MV-4-11 (cell line): ENCODE measurements at places on chromosomes 13 and 19.

DNA sequence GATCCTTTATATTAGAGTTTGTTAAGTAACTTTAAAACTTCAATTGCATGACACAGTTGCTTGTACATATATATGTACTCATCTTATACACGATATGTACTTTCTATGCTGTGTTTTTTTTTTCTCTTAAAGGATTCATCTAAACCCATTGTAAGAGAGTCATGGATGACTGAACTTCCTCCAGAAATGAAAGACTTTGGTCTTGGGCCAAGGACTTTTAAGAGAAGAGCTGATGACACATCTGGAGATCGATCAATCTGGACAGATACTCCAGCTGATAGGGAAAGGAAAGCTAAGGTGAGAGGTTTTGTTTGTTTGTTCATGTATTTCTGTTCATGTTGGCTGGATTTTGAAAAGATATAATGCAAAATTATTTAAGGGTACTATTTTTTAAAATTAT lies 26.0 kb downstream of the GPALPP1 start:
- no peak for DNase-seq

DNA sequence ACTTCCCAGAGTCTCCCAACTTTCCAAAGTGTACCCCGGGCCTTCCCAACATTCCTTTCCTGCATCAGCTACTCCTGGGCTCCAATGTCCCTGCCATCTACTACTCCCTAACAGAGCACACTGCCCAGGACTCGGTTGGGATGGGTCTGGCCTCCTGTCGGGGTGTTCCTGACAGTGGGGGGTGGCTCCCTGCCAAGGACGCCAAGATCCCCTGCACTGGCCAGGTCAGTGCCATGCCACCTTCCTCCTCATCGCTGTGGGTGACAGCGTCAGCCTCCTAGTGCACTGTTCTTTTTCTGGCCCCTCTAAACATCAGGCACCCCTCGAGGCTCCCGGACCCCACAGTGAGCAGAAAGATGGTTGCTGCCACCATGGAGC lies 13.8 kb downstream of the EPS15L1 start:
- no peak for DNase-seq

DNA sequence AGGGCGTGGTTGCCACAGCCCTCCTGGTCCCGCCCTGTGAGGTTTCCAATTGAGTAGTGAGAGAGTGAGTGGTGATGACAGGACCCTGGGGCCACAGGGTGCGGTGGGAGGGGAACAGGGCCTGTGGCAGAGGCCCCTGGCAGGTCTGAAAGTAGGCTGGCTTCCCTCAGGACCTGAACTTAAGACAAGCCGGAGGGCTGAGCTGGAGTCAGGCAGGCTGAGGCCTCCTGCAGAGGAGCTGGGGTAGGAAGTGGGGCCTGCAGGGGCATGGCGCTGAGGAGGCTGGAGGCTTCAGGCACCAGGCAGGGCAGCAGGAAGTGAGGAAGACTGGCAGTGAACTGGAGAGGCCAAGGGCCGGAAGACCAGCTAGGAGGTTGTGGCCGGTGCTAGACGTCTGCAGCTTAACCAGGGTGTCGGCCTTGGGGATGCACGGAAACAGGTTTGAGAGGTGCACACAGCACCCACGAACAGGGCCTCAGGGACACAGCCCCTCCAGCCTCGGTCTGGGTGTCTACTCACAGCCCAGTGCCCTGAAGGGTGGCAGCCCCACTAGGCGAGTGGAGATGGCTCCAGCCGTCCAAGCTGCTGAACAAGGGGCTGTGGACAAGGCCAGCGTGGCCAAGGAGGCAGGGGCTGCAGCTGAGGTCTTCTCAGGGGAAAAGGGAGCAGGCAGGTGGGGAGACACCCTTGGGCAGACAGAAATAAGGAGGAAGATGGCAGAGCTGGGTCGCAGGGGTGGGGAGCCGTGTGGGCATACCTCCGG lies 17.8 kb downstream of the POP4 start:
- peak; percentile 15 for DNase-seq

DNA sequence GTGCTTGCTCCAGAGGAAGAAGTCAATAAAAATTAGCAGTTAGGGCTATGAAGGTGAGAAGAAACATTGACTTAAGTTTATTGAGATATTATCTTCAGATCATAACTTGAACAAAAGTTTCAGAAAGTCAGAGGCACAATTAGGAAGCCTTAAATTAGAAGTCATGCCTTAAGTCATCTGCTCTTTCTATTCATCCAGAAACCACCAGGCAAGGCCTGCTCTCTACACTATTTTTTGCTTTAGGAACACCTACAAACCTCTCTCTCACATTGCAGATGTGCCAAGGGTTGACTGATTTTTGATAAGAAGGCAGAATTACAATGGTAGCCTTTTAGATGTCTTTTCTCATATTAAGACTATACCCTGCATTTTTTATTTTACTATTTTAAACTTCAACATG lies 268.7 kb downstream of the SPRY2 start:
- DNase-seq: no peak

DNA sequence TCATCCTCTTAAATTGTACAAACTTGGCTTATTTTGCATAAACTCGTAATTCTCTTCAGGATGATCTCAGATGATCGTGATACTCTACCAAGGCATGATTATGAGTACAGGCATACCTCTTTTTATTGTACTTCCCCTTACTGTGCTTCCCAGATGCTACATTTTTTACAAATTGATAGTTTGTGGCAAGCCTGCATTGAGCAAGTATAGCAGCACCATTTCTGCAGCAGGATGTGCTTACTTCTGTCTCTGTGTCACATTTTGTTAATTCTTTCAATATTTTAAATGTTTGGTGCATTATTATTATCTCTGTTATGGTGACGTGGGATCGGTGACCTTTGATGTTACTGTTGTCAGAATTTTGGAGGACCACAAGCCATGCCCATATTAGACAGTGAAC lies 752.3 kb downstream of the PCDH9 start:
- peak; percentile 35 for DNase-seq

- peak; percentile 79 for DNase-seq
Measured at GRCh38 chr19:54164369-54165068, 5.0 kb upstream of the LENG1 start.

- no peak for DNase-seq
Measured at GRCh38 chr13:49246850-49247642, 679 bp upstream of the CDADC1 start.

GRCh38 chr13:82867284-82867683 lies 1015.0 kb downstream of the SLITRK1 start:
- DNase-seq: no peak

DNA sequence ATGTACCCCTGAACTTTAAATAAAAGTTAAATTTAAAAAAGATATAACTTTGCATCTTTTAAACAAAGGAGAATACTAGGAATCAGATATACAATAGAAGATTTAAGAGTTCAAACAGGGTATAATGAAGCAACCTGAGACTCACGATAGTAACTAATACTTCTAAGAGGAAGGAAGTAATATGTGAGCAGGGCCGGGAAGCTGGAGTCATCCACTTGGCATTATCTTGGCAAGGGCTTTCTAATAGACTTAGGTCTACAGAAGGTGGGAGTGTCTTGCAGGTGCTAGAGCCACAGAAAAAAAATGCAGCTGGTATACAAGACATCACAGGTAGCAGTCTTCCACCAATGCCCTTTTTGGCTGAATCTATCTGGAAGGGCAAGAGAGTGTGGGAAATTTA lies 231.9 kb downstream of the KCTD12 start:
- DNase-seq: no peak

DNA sequence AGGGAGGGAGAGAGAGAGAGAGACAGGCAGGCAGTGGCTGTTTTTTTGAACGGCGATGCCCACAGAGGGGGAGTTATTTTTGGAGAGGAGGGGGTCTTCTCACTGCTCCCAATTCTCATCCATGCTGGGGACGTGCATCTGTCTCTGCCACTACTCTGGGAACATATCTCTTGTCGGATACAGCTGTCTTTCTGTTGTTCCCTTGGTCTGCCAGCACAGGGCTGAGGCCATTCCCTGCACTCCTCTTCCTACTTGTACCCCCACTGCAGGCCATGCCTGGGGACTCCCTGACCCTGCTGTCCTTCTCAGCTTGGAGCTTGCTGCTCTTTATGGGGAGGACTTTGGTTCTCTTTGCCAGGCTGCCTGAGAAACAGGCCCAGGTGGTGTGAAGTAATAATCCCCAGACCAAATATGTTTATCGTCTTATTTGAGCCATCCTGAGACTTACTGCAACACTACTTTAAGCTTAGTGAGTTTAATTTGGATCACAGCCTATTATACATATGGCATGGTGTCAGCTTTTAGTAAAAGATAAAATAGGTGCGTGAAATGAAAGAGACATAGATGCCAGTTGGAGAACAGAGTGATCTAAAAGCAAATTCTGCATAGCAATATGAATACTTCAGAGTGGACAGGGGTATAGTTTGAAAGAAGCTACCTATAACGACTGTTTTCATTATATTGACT lies 19.1 kb downstream of the LRCH1 start:
- no peak for DNase-seq

GRCh38 chr13:101627556-101627943 lies 175.1 kb downstream of the ITGBL1 start:
- DNase-seq: no peak

DNA sequence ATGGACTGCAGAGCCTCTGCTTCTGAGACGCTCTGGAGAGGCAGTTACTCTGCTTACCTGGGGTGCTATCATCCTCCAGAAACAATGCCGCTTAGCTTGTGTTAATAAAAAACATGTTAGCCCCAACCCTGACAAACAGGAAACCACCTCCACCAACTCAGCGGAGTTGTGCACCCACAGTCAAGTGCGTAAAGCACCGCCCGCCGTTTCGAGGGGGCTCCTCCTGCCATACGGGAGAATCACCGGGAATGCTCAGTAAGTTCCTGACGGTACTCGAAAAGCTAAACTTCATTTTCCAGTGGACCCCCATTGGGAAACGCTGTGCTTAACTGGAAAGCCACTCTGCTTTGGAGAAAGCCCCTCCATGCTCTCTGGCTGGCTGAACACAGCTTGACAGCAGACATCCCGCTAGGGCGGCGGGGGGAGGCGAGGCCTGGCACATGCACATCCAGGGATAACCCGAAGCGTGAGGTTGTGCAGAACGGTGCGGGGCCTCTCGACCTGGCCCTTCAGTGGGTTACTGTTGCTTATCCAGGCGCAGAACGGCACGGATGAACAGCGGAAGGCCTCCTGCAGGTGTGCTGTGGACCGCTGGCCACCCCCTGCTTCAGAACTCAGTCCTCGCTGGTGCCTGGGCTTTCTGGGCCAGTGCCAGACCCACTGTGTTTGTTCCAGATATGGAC lies 17.1 kb downstream of the GAS6 start:
- no peak for DNase-seq

- DNase-seq: no peak
Measured at GRCh38 chr13:97353927-97354675, 79.9 kb upstream of the RAP2A start.

DNA sequence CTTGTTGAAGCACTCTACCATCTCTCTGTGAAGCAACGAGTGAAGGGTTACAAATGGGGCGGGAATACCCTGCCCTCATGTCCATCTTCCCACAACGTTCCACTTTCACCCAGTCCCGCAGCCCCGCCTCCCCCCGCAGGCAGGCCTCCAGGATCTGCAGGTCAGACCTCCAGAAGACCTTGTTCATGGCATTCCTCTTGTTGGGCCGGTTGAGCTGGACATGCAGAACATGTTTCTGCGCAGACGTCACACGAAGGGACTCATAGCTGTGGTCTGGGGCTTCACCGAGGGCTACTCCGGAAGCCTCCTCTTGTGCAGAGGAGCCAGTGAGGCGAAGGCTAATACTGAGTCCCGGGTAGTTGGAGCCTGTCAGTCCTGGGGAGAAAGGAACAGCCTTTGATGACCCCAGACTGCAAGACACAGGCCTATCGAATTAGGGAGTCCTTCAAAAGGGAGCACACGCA lies 420 bp downstream of the ECH1 start:
- DNase-seq: peak; percentile 70

DNA sequence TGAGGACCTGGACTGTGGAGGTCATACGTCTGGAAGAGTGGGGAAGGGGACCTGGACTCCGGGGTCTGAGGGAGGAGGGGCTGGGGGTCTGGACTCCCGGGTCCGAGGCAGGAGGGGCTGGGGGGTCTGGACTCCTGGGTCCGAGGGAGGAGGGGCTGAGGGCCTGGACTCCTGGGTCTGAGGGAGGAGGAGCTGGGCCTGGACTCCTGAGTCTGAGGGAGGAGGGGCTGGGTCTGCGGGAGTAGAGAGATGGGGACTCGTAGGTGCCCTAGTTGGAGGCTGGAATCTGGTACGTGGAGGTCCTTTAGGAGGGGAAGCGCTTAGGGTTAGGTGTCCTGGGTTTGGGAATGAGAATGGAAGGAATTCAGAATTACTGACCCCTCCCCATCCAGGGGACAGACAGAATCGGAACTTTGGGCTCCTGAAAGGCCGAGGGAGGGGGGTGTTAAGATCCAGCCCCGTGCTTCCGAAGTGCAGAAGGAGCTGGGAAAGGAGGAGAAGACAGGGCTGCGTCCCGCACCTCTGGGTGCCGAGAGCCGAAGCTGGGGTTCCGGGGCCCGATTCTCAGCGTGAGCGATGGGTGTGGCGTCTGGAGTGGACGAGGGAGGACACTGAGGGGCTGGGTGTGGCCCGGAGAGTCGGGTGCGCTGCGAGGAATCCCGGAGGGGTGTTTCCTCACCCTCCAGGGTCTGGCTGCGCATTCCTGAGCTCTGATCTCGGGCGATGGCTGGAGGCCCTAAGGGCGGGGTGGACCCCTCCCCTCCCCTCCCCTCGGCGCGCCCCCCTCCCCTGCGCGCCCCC lies 608 bp downstream of the MYADM start:
- peak; percentile 28 for DNase-seq

DNA sequence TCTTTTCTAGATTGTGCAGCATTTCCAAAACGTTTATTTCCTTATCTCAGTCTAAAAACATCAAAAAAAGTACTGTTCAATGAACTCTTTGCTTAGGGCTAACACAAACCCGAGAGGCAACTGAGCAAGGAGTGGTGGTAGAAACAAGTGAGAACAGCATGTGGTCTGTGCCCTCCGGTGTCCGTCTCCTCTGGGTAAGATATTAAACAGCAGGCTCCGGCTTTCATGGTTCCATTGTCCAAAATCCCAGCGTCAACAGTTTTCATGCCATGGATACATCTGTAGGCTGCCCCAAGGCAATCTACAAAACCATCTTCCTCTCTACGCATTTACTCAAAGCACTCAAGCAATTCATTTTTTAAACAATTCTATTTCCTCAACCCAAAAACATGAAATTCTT lies 22.8 kb downstream of the DCLK1 start:
- no peak for DNase-seq

- no peak for DNase-seq
Measured at GRCh38 chr13:66264971-66265370, 965.2 kb downstream of the PCDH9 start.

- DNase-seq: no peak
Measured at GRCh38 chr13:85277748-85278147, 521.5 kb downstream of the SLITRK6 start.

- peak; percentile 87 for DNase-seq
Measured at GRCh38 chr13:32001154-32001768, 30.3 kb upstream of the FRY start.

GRCh38 chr13:44685641-44686040 lies 109.5 kb upstream of the TSC22D1 start:
- DNase-seq: no peak

DNA sequence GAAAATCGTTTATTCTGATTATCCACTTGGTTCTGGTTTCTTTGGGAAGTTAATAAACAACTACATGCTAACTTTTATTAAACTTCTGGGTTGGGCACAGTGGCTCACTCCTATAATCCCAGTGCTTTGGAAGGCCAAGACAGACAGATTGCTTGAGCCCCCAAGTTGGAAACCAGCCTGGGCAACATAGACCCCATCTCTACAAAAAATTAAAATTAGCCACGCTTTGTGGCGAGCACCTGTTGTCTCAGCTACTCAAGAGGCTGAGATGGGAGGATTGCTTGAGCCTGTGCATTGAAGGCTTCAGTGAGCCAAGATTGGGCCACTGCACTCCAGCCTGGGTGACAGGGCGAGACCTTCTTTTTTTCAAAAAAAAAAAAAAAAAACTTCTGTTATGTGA lies 21.7 kb downstream of the GPR180 start:
- DNase-seq: no peak
